T-cell (primary cell): ENCODE measurements at places on chromosomes 3 and 15. TPM values are rescaled to one million over a fixed set of nuclear protein-coding genes. Genes with fewer than 3 reads are reported as not detected.

Gene KNG1
- 0.47 TPM for total RNA-seq

Gene TOP2B
- 121 TPM for total RNA-seq

Gene RBP2
- total RNA-seq = not detected

Gene SPESP1
- total RNA-seq = 0.64 TPM

Gene CPLX3
- 0.50 TPM for total RNA-seq

Gene CLDN1
- not detected for total RNA-seq

Gene THAP10
- 0.33 TPM for total RNA-seq

- no peaks in the 10 kb centered on the region for H3K36me3 ChIP-seq
- no peaks in the 10 kb centered on the region for H3K27me3 ChIP-seq
- no peak overlapping the region for H3K27ac ChIP-seq
- H3K4me1 ChIP-seq = no peaks in the 10 kb centered on the region
- no peak for DNase-seq
These were observed 332.7 kb downstream of the EDEM1 start for GRCh38 chr3:5520237-5520636.

- H3K4me3 ChIP-seq = no peak overlapping the region
- no peak for DNase-seq
- H3K36me3 ChIP-seq = no peaks in the 10 kb centered on the region
- peaks cover 24% of the 10 kb centered on the region for H3K27me3 ChIP-seq
- H3K27ac ChIP-seq = no peak overlapping the region
These were observed 4.3 kb upstream of the CPN2 start for GRCh38 chr3:194355379-194355778.

- H3K27me3 ChIP-seq = no peaks in the 10 kb centered on the region
- no peaks in the 10 kb centered on the region for H3K36me3 ChIP-seq
- H3K4me1 ChIP-seq = no peaks in the 10 kb centered on the region
- H3K27ac ChIP-seq = no peak overlapping the region
- no peak overlapping the region for H3K4me3 ChIP-seq
These were observed 102.7 kb downstream of the ASB7 start for GRCh38 chr15:100705065-100705464.

DNA sequence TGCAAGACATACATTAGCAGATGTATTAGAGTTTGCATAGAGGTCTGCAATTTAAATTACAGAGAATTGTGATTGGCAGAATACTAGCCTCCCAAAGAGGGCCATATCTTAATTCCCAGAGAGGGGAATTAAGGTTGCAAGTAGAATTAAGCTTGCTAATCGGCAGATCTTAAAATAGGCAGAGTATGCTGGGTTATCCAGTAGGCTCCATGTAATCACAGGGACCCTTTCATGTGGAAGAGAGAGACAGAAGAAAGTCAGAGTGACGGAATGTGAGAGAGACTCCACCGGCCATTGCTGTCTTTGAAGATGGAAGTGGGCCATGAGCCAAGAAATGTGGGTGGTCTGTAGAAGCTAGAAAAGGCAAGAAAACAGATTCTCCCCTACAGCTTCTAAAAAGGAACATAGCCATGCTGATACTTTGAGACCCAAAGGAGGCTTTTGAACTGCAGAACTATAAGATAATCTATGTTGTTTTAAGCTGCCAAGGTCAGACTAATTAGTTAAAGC is 38.8 kb downstream of the IMPG2 start:
- no peaks in the 10 kb centered on the region for H3K36me3 ChIP-seq
- no peak overlapping the region for H3K27ac ChIP-seq
- DNase-seq = no peak
- H3K4me1 ChIP-seq = no peaks in the 10 kb centered on the region
- H3K4me3 ChIP-seq = no peak overlapping the region

DNA sequence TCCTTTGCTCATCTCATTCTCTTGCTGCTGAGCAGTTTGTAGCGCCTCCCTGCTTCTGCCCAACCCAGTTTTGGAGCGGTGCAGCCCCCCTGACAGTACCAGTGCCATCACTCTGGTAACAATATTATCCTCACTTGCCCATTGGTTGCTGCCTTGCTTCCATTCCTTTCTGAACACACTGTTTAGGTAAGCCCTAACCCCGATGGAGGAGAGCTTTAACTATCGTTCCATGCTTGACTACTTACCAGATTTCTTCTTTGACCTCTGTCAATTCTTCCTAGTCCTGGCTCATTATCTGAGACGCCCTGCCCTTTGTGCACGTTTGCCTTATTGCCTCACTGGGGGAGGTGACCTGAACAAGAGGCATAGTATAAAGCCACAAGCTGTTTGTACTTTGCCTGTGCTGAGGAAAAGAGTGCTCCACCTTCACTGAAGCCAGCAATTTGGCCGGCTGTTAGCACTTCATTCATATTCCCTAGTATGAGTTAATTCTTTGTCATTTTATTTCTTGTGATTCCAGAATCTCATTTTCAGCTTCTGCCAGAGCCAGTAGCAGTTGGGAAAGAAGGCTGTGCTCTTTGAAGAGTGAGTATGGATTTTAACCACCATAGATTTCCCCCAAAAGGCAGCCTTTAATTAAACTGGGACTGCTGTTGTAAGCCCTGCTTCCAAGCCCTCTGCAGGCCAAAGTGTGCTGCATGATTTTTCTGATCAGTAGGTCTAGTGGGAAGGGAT is 11.9 kb downstream of the ABHD6 start:
- peaks cover 2% of the 10 kb centered on the region for H3K4me1 ChIP-seq
- no peaks in the 10 kb centered on the region for H3K27me3 ChIP-seq
- no peak for DNase-seq
- peaks cover 3% of the 10 kb centered on the region for H3K36me3 ChIP-seq
- H3K27ac ChIP-seq = no peak overlapping the region

GRCh38 chr3:81790117-81790516 is 28.7 kb upstream of the GBE1 start:
- H3K4me1 ChIP-seq = no peaks in the 10 kb centered on the region
- DNase-seq = no peak
- no peaks in the 10 kb centered on the region for H3K36me3 ChIP-seq
- peaks cover 3% of the 10 kb centered on the region for H3K27me3 ChIP-seq

GRCh38 chr15:77048135-77048876 is 22.6 kb downstream of the TSPAN3 start:
- H3K4me1 ChIP-seq = no peaks in the 10 kb centered on the region
- H3K36me3 ChIP-seq = peaks cover 3% of the 10 kb centered on the region
- DNase-seq = no peak
- no peak overlapping the region for H3K4me3 ChIP-seq

GRCh38 chr3:58041182-58041825 is 33.1 kb downstream of the FLNB start:
- H3K4me1 ChIP-seq = peaks cover 27% of the 10 kb centered on the region
- no peak for DNase-seq

GRCh38 chr15:64851503-64851840 is 9.8 kb downstream of the PLEKHO2 start:
- H3K36me3 ChIP-seq = peaks cover 3% of the 10 kb centered on the region
- no peak overlapping the region for H3K27ac ChIP-seq
- H3K4me1 ChIP-seq = no peaks in the 10 kb centered on the region
- H3K27me3 ChIP-seq = no peaks in the 10 kb centered on the region
- H3K4me3 ChIP-seq = no peak overlapping the region

DNA sequence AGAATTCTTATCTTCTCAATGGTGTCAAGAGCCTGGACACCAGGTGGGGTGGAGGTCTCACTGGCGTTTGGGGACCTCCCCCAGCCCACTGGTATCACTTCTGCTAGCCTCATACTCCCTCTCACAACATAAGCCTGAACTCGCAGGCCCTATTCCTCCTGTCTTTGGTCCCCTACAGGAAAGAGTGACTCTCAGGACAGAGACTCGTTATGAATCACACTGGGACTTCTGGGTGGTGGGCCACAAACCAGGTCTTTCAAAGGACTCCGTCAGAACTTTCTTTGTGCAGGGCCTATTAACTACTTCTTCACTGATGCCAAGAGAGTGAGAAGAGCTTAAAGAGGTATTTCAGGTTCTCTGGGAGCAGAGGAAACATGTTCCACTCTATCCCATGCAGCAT is 100.4 kb downstream of the WDR76 start:
- no peaks in the 10 kb centered on the region for H3K27me3 ChIP-seq
- H3K4me3 ChIP-seq = no peak overlapping the region
- DNase-seq = no peak
- no peaks in the 10 kb centered on the region for H3K4me1 ChIP-seq
- H3K36me3 ChIP-seq = no peaks in the 10 kb centered on the region
- H3K27ac ChIP-seq = no peak overlapping the region

DNA sequence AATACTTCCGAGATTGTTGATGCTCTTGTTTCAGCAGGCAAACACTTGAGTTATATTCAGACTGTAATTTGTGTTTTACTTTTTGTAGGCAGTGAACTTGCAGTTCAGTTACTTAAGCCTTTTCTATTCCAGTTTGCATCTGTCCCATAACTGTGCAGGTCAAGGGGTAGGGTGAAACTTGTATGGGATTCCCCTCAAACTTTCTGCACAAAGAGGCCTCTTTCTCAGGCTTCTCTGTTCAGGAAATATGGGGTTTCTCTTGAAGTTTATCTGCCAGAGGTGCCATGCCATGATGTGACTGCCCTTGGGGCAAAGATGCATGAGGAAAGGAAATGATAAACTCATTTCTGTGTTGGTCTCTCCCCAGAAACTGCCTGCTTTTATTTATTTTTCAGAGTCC is 66.7 kb downstream of the SLC24A1 start:
- no peak overlapping the region for H3K27ac ChIP-seq
- peaks cover 5% of the 10 kb centered on the region for H3K36me3 ChIP-seq
- no peak for DNase-seq
- no peaks in the 10 kb centered on the region for H3K27me3 ChIP-seq
- no peak overlapping the region for H3K4me3 ChIP-seq
- no peaks in the 10 kb centered on the region for H3K4me1 ChIP-seq

- H3K4me3 ChIP-seq = no peak overlapping the region
- H3K4me1 ChIP-seq = no peaks in the 10 kb centered on the region
- no peaks in the 10 kb centered on the region for H3K27me3 ChIP-seq
- H3K27ac ChIP-seq = no peak overlapping the region
These were observed 37.5 kb upstream of the CHST2 start for GRCh38 chr3:143081844-143082778.

DNA sequence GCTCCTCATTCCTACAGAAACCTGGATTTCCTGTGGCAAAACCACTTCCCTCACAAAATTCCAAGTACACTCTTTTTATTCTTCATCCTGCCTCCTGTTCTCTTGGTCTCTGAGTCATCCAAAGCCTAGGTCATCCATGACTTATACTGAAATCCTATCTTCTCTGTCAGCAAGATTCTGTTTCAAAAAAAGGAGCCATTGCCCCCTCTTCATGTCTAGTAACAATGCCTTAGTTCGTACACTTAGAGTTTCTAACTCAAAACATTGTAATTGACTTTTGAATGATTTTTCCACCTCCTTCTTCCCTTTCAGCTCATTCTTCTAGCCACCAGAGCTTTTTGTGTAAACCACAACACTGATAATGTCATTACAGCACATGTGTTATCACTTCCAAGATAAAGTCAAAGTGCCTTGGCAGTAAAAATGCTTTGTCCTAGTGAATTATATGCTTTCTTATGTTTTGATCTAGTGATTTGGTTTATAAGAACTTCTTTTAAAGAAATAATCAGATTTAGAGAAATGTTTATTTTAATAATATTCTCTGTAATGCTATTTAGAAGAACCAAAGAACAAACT is 256.5 kb upstream of the NECTIN3 start:
- no peak for DNase-seq
- no peak overlapping the region for H3K27ac ChIP-seq
- H3K36me3 ChIP-seq = no peaks in the 10 kb centered on the region
- H3K4me1 ChIP-seq = no peaks in the 10 kb centered on the region

GRCh38 chr15:99464137-99464536 is 101.6 kb upstream of the MEF2A start:
- H3K36me3 ChIP-seq = no peaks in the 10 kb centered on the region
- H3K27ac ChIP-seq = no peak overlapping the region
- H3K4me3 ChIP-seq = no peak overlapping the region
- no peaks in the 10 kb centered on the region for H3K4me1 ChIP-seq

DNA sequence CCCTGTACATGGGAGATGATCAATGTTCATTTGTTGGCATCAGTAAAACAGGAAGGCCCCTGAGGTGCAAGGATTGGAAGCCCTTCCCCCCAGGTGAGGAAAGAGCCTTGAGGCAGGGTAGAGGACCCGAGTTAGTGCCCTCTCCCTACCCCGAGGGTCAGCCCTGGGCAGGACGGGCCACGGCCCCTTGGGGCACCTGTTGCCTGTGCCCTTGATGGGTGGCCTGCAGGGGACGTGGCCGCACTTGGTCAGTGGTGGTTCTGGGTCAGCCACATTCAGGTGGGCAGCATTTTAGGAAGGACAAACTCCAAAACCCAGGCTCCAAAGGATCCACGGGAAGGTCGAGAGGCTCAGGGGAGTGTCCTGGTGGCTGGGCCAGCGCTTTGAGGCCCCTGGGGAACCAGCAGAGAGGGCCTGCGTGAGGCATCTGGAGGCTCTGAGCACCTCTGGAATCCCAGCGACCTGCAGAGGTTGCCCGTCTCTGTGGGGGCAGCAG is 15.8 kb upstream of the RPUSD3 start:
- H3K27ac ChIP-seq = no peak overlapping the region
- H3K4me3 ChIP-seq = no peak overlapping the region
- no peak for DNase-seq
- peaks cover 32% of the 10 kb centered on the region for H3K27me3 ChIP-seq
- no peaks in the 10 kb centered on the region for H3K36me3 ChIP-seq
- H3K4me1 ChIP-seq = no peaks in the 10 kb centered on the region

DNA sequence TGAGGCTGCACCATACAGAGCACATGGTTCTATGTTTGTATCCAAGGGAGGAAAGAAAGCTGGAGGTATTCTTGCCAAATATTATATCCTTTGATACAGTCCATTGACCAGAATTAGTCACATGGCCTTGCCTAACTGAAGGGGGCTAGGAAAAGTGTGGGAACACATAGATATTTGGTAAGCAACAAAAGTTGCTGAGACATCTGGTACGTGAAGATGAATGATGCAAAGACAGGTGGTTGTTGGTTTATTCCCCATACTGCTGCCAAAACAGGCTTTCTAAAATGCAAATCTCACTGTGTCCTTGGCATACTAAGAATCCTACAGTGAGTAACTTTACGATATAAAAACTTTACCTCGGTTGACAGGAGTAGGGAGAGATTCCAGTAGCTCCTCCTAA is 162.2 kb downstream of the VGLL3 start:
- H3K4me1 ChIP-seq = no peaks in the 10 kb centered on the region
- H3K27me3 ChIP-seq = no peaks in the 10 kb centered on the region
- H3K36me3 ChIP-seq = no peaks in the 10 kb centered on the region
- DNase-seq = no peak
- no peak overlapping the region for H3K27ac ChIP-seq

DNA sequence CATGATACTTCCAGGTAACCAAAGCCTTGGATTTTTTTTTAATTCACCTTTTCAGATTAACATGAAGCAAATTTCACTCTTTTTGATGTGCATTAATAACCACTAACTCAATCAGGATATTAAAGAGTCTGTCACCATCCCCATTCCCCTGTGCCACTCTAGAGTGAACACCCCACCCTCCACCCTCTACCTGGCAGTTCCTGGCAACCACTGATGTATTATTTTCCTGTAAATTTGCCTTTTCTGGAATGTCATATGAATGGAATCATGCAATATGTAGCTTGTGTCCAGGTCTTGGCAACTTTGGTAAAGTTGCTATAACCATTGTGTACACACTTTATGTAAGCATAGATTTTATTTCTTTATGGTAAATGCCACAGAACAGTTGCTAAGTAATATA is 627.6 kb downstream of the MCTP2 start:
- H3K36me3 ChIP-seq = no peaks in the 10 kb centered on the region
- H3K27ac ChIP-seq = no peak overlapping the region
- H3K4me1 ChIP-seq = no peaks in the 10 kb centered on the region
- no peak for DNase-seq
- H3K4me3 ChIP-seq = no peak overlapping the region
